ENCODE measurements at places on chromosomes 6 and 20.

- no peak for DNase-seq
Observed at GRCh38 chr6:7058250-7058923, 49.4 kb upstream of the RREB1 start.

DNA sequence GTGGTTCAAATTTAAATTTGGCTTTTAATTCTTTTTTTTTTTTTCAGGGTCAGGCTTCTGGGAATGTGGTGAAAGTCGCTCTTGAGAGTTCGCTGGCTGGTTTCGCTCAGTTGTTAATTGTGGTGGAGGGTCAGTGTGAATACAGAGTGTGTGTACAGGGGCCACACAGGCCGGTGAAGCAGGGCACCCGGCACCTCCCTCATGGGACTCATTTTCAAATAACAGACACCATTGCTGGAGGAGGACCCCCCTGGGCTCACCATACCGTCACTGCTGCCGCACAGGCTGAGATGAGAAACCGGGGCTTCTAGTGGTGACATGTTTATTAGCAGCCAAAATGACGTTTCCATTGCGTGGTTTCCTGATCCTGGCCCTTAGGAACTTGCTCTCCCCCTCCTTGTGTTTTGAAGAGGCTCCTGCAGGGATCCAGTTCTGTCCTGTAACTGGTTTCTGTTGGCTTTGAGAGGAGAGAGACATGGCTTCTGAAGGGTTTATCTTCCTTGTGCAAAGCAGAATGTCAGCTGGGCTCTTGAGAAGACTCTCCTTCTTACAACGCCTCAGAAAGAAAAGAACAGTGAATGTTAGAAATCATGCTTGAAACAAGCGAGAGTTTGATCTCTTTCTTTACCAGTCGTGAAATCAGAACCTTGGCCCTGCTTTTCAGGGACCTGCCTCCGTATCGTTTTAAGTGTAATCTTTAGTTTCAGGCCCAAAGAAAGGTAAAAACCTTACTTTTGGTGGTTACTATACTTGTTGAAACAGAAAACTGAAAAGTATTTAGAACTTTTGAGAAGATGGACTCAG, 37.8 kb downstream of the DUSP22 start:
- no peak for DNase-seq

- no peak for DNase-seq
Observed at GRCh38 chr6:101935732-101936131, 542.2 kb downstream of the GRIK2 start.

- DNase-seq: no peak
Observed at GRCh38 chr6:85945459-85946185, 302.9 kb upstream of the SYNCRIP start.

DNA sequence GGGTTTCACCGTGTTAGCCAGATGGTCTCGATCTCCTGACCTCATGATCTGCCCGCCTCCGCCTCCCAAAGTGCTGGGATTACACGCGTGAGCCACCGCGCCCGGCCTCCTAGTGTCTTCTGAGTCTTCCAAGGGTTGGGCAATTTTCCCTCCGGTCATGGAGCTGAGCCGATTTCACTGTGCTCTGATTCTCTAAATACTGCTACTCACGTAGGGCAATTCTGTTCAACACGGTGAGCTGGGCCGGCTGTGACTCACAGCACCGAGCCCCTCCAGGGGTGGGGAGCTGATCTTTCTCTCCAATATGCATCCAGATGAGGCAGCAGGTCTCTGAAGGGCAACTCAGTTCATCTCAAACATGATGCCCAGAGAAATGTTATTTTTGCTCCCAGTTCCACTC, 71.6 kb upstream of the CD93 start:
- no peak for DNase-seq

- no peak for DNase-seq
Observed at GRCh38 chr6:21664314-21665109, 71.0 kb downstream of the SOX4 start.

DNA sequence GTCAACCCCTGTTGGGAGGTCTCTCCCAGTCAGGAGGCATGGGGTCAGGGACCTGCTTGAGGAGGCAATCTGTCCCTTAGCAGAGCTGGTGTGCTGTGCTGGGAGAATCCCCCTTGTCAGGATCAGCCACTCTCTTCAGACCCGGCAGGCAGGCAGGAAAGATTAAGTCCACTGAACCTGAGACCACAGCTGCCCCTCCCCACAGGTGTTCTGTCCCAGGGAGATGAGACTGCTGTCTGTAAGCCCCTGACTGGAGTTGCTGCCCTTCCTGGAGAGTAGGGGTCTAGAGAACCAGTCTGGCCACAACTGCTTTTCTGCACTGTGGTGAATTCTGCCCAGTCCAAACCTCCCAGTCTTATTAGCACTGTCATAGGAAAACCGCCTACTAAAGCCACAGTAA, 677.8 kb upstream of the POU3F2 start:
- DNase-seq: no peak

- no peak for DNase-seq
Observed at GRCh38 chr20:62021793-62022385, 43.8 kb downstream of the TAF4 start.

DNA sequence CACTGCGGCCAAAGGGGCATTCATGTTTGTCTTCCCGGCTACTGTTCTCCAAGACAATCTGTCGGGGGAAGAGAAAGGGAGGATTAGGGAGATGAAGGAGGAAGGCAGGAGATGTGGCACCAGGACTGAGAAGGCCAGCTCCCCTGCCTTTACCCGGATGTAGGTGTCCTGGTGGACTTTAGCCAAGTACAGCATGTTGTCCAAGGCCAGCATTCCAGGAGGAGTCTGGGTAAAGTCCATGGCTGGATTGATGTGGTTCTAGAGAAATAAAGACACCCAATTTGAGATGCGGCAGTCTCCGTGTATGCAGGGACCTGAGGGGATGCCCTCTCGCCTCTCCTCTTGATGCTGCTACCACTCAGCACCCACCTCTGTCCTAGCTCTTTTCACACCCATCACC, 32.0 kb downstream of the ELMO2 start:
- no peak for DNase-seq

GRCh38 chr20:37649017-37649416, 44.8 kb upstream of the CTNNBL1 start:
- DNase-seq: no peak
